Esophagus mucosa (tissue), 1 donor: ENCODE measurements at places on chromosomes 4 and X. TPM values are rescaled to one million over a fixed set of nuclear protein-coding genes. Genes with fewer than 3 reads are reported as not detected.
A peak's percentile ranks its signal among the peaks of the same experiment; 100 is the strongest.

- ATAC-seq, result no peak
Observed at GRCh38 chr4:67584496-67584895, 26.0 kb downstream of the STAP1 start.

DNA sequence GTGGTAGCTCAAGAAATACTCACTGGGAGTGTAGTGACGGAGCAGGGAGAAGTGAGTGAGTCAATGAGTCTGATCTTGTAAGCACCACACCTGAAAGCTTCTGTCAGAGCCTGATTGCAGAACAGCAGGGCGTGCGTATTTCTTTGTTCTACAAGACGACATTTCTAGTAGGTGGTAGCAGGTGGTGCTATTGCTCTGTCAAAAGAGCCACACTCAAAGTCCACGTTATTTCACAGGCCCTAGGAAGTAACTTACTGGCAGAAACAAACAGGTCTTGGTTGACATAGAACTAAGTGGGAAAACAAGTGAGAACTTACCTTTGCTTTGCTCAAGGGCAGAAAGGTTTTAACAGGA lies 46.4 kb upstream of the SPRY1 start:
- ATAC-seq, result peak; percentile 97

- ATAC-seq, result no peak
Observed at GRCh38 chr4:24551492-24552289, 32.7 kb downstream of the DHX15 start.

DNA sequence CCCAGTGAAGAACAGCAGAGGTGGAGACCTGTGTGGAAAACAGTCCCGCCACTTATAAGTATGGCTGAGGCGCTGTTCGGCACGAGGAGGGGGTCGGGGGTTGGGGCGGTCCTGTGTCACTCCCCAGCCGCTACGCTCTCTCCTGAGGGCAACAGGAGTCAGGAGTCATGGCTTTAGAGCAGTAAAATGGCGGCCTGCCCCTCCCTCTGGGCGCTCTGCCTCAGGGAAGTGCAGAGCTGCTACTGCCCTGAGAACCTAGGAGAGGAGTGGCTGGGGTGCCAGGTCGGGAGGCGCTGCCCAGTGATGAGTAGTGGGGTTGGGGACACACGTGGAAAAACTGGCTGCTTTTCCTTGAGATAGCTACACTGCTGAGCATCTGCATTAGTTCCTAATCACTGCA lies 551.2 kb upstream of the AMOT start:
- no peak for ATAC-seq

The HPGDS gene
- total RNA-seq, result not detected

The OCIAD2 gene
- total RNA-seq, result 32.8 TPM

The MAGEB17 gene
- total RNA-seq, result not detected
